Esophagus muscularis mucosa (tissue), 4 donors: ENCODE measurements at places on chromosomes 4 and X.

GRCh38 chr4:52840531-52841370 lies 21.4 kb upstream of the RASL11B start:
- DNase-seq, result no peak
- H3K27ac ChIP-seq, result no peak overlapping the region
- H3K36me3 ChIP-seq, result no peaks in the 10 kb centered on the region
- no peak overlapping the region for H3K4me3 ChIP-seq
- H3K4me1 ChIP-seq, result peaks cover 35% of the 10 kb centered on the region
- no peaks in the 10 kb centered on the region for H3K27me3 ChIP-seq

DNA sequence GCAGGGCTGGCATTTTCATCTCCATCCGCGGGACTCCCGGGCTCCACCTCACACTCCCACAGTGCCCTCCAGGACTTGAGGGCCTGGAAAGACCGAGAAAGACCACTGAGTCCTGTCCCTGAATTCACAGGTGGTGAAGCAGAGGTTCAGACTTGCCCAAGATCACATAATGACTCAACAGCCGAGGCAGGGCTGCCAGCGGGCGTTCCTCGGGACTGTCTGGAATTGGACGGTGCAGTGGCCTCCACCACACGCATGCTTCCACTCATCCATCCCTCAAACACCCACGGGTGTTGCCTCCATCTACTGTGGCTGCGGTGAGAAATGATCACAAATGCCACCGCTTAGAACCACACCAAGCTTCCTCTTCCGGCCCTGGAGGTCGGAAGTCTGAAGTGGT lies 6.9 kb upstream of the ADRA2C start:
- H3K4me3 ChIP-seq, result no peak overlapping the region
- H3K27ac ChIP-seq, result no peak overlapping the region
- no peaks in the 10 kb centered on the region for H3K36me3 ChIP-seq
- no peaks in the 10 kb centered on the region for H3K4me1 ChIP-seq
- H3K27me3 ChIP-seq, result no peaks in the 10 kb centered on the region

- peak overlapping the region; percentile 36 for H3K27ac ChIP-seq
- H3K4me3 ChIP-seq, result no peak overlapping the region
- H3K27me3 ChIP-seq, result no peaks in the 10 kb centered on the region
- H3K4me1 ChIP-seq, result peaks cover 41% of the 10 kb centered on the region
Measured at GRCh38 chr4:145546175-145546915, 64.7 kb downstream of the SMAD1 start.

DNA sequence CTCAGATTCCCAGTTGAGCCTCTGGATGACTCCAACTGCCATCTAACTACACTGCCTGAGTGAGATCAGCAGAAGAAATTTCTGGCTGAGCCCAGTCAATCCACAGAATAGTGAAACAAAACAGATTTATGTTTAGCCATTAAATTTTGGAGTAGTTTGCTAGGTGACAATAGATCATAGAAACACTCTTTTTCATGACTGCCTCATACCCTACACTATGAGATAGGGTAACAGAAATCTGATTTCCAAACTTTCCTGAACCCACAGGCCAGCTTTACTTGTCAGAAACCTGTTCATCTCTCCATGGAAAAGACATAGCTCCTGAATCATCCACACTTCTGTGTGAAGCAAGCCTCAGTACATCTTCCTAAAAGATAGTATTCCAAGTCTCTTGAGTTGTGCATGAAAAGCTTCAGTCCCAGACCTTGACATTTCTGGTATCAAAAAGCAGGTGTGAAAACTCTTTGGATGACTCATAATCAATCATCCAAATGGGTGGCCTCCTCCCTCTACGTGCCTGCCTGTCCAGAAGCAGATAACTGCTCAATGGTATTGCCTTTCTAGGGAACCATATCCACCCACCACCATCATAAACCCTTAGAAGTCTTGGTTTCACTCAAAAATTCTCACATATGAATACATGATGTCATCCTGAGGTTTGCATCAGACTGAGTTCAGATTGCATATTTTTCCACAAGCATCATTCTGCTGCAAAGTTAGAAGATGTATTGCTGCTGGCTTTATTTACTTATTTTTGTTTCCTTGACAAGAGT lies 47.5 kb upstream of the RAP2C start:
- H3K27me3 ChIP-seq, result no peaks in the 10 kb centered on the region
- no peaks in the 10 kb centered on the region for H3K36me3 ChIP-seq
- DNase-seq, result no peak
- no peak overlapping the region for H3K4me3 ChIP-seq
- no peak overlapping the region for H3K27ac ChIP-seq

GRCh38 chr4:42855779-42856178 lies 36.7 kb upstream of the GRXCR1 start:
- H3K27ac ChIP-seq, result no peak overlapping the region
- no peaks in the 10 kb centered on the region for H3K36me3 ChIP-seq
- H3K4me1 ChIP-seq, result no peaks in the 10 kb centered on the region
- DNase-seq, result no peak
- no peaks in the 10 kb centered on the region for H3K27me3 ChIP-seq
- H3K4me3 ChIP-seq, result no peak overlapping the region

- H3K27ac ChIP-seq, result no peak overlapping the region
- DNase-seq, result no peak
Measured at GRCh38 chr4:17468619-17469221, 43.2 kb downstream of the QDPR start.

DNA sequence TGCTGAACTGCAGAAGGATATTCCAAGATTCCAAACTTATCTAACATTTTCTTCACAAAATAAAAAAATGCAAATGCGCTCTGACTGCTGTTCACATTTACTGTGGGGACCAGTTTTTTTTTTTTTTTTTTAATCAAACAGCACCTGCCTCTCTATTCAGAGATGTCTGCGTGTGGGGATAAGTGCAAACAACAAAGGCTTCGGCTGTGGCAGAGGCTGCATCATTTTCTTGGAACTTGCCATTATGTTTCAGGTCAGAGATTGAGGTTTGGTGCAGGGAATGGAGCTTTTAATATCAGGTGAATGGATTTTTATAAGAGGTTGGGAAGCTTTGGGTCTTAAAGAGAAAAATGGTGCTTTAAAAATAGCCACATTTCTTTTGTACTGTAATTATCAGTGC lies 78.2 kb upstream of the TET2 start:
- no peak overlapping the region for H3K4me3 ChIP-seq
- no peak overlapping the region for H3K27ac ChIP-seq
- H3K4me1 ChIP-seq, result no peaks in the 10 kb centered on the region

GRCh38 chr4:7659429-7660175 lies 224.9 kb upstream of the PSAPL1 start:
- H3K27me3 ChIP-seq, result no peaks in the 10 kb centered on the region
- no peak for DNase-seq
- H3K27ac ChIP-seq, result no peak overlapping the region
- H3K4me3 ChIP-seq, result no peak overlapping the region
- H3K36me3 ChIP-seq, result peaks cover under 1% of the 10 kb centered on the region

DNA sequence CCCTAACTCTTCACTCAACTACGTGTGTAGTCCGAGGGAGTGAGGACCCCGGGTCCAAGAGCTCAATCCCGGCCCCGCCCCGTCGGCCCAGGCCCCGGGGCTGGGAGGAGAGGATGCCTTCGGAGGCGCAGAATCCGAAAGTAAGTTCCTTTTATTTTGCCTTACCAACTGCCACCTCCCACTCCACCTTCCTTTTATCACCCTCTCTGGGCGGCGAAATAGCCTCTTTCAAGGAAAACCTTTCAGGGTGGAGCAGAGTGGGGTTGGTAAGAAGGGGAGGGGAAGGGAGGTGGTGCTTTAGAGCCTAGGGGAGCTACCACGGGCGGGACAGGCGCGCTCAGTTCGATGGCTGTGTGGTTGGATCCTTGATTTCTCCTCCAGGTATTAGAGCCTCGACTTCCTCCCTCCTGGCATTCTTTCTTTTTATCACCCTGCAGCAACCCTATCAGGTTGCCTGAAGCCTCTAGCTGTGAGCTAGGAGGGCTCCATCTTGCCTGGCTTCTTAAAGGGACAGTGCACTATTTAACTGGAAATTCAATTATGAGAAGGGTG lies 191.2 kb downstream of the RRAGB start:
- no peak for DNase-seq
- H3K4me1 ChIP-seq, result no peaks in the 10 kb centered on the region
- peak overlapping the region; percentile 56 for H3K27ac ChIP-seq
- no peaks in the 10 kb centered on the region for H3K36me3 ChIP-seq

DNA sequence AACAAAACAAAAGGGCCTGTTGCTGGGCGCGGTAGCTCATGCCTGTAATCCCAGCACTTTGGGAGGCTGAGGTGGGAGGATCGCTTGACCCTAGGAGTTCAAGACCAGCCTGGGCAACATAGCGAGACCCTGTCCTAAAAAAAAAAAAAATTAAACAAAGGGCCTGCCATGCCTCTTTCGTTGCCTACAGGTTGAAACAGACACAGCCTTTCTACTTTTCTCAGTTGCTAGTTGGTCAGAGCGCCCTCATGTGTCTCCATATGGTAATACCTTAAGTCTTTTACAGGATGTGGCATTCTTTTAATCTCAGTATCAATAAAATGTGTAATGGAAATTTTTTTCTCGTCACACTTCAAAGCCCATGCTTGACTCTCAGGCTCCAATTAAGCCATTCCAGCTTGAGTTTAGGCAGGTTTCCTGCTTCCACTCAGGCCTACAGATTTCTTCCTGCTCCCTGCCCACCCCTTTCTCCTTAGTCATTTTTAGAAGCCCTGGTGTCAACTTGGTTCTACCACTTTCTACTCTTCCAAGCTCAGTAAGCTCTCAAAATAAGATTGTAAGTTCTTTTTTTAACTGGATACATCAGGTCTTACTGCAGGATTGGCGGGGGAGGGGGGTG lies 4.6 kb upstream of the SOWAHD start:
- no peaks in the 10 kb centered on the region for H3K27me3 ChIP-seq
- H3K4me3 ChIP-seq, result no peak overlapping the region
- H3K4me1 ChIP-seq, result peaks cover 11% of the 10 kb centered on the region
- no peaks in the 10 kb centered on the region for H3K36me3 ChIP-seq

GRCh38 chr4:16897991-16898827 lies at the start of gene LDB2:
Gene LDB2 (minus strand): TSS chr4:16898645.
- no peak for DNase-seq
- no peaks in the 10 kb centered on the region for H3K27me3 ChIP-seq
- H3K4me1 ChIP-seq, result peaks cover 19% of the 10 kb centered on the region
- H3K27ac ChIP-seq, result peak within 1 kb of the TSS; percentile 60

- peak overlapping the region; percentile 42 for H3K27ac ChIP-seq
- no peaks in the 10 kb centered on the region for H3K36me3 ChIP-seq
- H3K27me3 ChIP-seq, result no peaks in the 10 kb centered on the region
- H3K4me3 ChIP-seq, result no peak overlapping the region
- H3K4me1 ChIP-seq, result peaks cover 71% of the 10 kb centered on the region
- DNase-seq, result no peak
Measured at GRCh38 chrX:107721318-107721717, 54.3 kb downstream of the TSC22D3 start.

- no peak overlapping the region for H3K4me3 ChIP-seq
- H3K27ac ChIP-seq, result no peak overlapping the region
- no peaks in the 10 kb centered on the region for H3K36me3 ChIP-seq
- H3K27me3 ChIP-seq, result no peaks in the 10 kb centered on the region
- no peaks in the 10 kb centered on the region for H3K4me1 ChIP-seq
Measured at GRCh38 chrX:143287236-143287635, 230.0 kb downstream of the SPANXN3 start.

DNA sequence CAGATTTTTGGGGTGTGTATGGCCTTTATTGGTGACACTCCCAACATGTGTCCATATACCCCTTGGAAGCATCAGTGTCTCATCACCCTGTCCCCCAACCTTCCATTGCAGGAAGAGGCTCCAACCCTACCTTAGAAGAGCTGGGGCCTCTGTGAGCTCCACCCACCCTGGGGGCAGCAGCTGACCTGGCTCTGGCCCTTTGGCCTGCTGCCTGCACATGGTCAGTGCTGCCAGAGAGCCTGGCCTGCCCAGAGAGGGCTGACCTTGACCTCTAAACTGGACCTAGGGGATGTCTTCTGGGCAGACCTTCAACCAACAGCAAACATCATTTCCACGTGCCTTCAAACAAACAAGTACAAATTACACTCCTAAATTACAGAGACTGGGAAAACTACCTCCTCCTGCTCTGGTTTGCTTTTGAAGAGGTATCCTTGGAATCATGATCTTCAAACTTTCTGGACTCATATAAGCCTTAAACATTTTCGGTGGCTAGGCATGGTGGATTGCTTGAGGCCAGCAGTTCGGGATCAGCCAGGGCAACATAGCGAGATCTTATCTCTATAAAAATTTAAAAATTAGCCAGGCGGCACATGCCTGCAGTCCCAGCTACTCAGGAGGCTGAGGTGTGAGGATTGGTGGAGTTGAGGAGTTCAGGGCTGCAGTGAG lies 27.3 kb upstream of the KIAA0232 start:
- no peak for DNase-seq
- no peak overlapping the region for H3K4me3 ChIP-seq
- no peaks in the 10 kb centered on the region for H3K27me3 ChIP-seq

- no peak for DNase-seq
- H3K36me3 ChIP-seq, result no peaks in the 10 kb centered on the region
- no peak overlapping the region for H3K4me3 ChIP-seq
- H3K27ac ChIP-seq, result no peak overlapping the region
Measured at GRCh38 chr4:71235311-71236201, 103.3 kb upstream of the SLC4A4 start.

DNA sequence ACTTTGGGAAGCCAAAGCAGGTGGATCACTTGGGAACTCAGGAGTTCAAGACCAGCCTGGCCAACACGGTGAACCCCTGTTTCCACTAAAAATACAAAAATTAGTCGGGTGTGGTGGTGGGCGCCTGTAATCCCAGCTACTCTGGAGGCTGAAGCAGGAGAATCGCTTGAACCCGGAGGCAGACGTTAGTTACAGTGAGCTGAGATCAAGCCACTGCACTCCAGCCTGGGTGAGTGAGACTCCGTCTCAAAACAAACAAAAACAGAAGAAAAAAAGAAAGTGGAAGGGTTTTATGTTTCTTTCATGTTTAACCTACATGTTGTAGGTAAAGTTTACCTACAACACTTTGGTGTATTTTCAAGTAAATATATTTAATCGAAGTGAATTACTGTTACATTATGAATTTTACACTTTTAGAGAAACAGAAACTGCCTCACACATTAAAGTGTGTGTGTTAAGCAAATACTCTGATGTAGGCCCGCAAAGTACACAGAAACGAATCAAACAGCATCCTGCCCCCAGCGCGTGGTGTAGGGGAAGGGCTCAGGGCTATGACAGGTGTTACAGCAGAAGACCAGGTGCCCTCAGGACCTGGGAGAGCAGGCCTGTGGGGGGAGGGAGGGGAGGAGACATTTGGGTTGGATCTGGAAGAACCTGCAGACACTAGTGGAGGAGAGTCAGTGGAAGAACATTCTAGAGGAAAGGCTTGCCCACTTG lies 39.0 kb downstream of the PTTG2 start:
- no peak for DNase-seq
- H3K27ac ChIP-seq, result peak overlapping the region; percentile 30
- no peaks in the 10 kb centered on the region for H3K27me3 ChIP-seq

GRCh38 chr4:105472871-105473323 lies 965 bp downstream of the PPA2 start:
- peak overlapping the region; percentile 94 for H3K4me3 ChIP-seq
- no peaks in the 10 kb centered on the region for H3K36me3 ChIP-seq
- H3K27me3 ChIP-seq, result no peaks in the 10 kb centered on the region
